ENCODE measurements at places on chromosomes 7 and 10.

DNA sequence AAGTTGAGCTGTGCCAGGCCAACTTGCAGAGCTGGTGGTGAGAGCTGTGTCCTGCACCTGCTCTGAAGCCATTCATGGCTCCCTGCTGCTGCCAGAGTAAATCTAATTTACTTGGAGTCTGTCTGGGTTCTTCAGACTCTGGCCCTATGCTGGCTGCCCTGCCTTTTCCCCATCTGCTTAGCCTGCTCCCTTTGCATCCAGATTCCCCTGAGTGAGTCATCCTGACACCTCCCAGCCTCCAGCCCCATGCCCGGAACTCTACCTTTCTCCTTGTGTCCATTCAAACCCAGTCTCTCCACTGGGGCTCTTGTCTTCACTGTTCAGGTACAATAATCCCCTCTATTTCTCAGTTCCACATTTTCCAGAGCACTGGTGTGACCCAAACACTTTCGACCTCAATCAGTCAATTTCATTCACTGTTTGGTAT lies 434.4 kb upstream of the ZMIZ1 start:
- DNase-seq, result peak; percentile 75

- DNase-seq, result no peak
Observed at GRCh38 chr7:130515315-130516040, 23.6 kb downstream of the MEST start.

GRCh38 chr7:141190495-141190894 lies 116.6 kb downstream of the TMEM178B start:
- no peak for DNase-seq

- peak; percentile 51 for DNase-seq
Observed at GRCh38 chr7:18770154-18770811, 274.7 kb downstream of the HDAC9 start.

DNA sequence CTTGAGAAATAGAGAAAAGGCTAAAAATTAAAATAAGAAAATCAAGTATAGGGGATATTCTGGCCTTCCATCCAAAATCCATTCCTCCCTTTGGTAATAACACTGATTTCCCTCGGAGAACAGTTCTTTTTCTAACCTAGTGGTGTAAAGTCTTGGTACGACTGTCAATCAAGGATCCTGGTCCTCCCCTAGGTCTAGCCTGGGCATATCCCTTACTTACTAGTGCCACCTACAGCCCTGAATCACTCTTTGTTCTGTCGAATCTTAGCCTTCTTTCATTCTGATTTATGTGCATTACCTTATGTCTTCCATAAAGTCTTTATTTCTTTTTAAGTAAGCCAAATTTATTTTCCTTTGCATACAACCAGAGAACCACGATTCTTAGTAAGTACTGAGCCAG lies 298.7 kb upstream of the LRRTM3 start:
- no peak for DNase-seq

- DNase-seq, result peak; percentile 58
Observed at GRCh38 chr10:45000138-45000751, 478 bp upstream of the ZNF22 start.

- DNase-seq, result no peak
Observed at GRCh38 chr7:64610997-64611396, 48.1 kb upstream of the ZNF680 start.

DNA sequence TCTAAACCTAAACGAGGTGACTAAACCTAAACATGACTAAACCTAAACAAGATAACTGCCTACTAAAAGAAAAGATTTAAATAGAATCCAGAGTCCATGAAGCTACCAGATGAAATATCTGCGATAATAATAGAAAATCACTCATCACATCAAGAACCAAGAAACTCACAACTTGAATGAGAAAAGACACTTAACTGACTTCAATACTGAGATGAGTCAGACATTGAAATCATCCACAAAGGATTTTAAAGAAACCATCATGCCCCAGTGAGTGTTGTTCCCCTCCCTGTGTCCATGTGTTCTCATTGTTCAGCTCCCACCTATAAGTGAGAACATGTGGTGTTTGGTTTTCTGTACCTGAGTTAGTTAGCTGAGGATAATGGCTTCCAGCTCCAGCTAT lies 416.0 kb downstream of the CALN1 start:
- DNase-seq, result no peak

DNA sequence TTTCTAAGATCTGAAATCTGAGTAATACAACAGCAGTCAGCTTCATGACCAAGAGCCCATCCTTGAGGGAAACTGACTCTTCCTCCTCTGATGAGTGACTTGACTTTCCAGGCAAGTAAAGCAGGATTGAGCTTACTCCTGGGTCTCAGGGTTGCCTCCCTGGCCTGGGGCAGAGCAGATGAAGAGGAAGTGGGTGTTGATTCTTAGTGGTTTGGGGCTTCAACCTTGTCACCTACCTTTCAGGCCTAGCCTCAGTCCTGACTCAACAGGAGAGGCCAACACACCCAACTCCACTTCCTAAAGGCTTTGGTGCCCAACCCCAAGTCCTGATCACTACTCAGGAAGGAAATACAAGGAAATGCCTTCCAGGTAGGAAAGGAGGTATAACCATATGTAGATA lies 54.1 kb downstream of the KCNMA1 start:
- no peak for DNase-seq

DNA sequence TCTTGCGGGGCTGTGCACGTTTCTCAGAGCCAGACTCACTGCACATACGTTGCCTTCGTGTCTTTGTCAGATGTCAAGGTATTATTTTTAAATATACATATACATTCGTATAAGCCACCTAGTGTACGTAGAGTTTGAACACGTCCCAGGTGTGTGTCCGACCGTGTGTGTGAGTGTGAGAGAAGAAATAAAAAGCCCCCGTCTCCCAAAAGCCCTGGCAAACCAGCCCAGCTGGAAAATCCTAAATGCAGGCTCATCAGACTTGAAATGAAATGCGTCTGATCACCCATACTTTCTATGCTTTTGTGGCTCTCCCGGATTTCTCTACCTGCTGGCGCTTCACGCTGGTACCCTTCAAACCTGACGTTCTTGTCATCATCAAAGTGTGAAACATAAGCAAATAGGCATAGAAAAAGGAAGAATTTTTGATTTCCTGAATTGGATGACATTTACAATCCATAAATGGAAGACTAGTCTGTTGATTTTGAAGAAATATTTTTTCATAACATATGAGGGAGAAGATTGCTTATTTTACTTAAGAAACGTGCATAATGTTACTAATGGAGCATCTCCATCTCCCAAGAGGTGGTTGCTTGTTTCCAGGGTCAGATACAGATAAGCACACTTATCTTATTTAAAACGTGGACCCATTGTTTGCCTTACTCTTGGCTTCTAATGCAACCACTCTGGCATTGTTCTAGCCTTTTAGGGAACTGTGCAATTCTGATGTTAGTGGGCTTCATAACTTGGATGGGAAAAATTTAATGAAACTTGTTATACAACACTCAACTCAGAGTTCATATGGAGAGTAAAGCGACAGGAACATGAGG lies 971 bp downstream of the PRKG1 start:
- no peak for DNase-seq

DNA sequence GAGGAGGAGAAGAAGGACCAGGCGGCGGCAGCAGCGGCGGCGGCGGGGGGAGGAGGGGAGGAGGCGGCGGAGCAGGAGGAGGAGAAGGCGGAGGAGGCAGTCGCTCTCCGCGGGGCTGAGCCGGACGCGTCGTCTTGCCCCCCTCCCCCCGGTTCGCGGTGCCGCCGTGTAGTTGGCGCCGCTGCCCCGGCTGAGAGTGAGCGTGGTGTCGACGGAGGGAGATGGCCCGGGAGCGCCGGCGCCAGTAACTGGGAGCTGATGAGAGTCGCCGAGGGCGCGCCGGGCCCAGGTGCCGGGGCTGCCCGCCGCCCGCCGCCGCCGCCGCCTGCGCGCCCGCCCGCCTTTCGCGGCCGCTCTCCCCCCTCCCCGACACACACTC lies 257 bp downstream of the WAC start:
- no peak for DNase-seq

DNA sequence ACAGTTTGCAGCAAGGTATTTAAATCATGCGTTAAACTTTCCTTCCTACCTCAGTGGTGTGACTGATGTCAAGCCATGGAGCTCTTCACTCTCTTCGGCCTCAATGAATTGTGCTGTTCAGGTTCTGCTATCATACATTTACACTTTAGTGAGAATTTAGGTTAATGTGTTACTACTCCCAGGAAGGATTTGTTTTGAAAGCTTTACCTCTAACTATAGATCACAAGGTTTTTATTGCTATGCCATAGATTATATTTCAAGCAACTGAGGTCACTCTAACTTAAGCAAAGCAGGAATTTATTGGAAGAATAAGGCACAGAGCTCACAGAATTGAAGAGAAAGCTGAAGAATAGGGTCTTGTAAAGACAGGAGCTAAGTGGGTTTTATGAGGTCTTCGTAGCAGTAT lies 11.0 kb upstream of the ADD3 start:
- DNase-seq, result no peak

DNA sequence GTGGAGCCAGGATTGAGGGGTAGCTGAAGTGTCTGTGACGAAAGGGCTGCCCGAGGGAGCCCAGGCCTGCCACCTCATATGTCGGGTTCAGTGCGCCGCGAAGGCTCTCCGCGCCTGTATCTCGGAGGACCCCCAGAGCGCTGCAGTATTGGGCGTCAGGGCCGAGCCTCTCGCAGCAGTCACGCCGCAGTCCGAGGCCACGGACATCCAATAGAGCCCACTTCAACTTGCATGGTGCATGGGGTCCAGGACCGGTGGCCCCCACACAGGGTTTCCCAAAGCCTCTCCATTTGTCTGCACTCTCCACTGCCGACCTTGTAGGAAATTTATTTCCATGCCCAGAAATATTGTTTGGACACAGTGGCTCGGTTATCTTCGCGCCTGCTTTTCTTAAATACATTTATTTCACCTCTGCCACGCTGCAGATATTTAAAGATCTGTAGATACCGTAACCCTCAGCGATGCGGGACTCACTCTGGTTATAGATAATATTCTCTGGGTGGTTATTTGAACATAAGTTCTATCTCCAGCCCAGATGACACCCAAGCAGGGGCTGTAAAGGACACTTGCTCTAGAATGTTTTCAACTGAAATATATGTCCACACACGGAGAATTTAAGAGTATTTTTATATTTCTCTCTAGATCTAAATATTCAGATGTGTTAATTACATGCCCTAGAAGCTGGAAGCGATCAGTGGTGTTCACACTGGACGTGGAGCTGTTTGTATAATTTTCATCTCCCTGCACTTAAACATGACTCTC lies 5.1 kb upstream of the ZNF503 start:
- DNase-seq, result no peak

GRCh38 chr10:102959360-102959759 lies 41.3 kb downstream of the CNNM2 start:
- no peak for DNase-seq

DNA sequence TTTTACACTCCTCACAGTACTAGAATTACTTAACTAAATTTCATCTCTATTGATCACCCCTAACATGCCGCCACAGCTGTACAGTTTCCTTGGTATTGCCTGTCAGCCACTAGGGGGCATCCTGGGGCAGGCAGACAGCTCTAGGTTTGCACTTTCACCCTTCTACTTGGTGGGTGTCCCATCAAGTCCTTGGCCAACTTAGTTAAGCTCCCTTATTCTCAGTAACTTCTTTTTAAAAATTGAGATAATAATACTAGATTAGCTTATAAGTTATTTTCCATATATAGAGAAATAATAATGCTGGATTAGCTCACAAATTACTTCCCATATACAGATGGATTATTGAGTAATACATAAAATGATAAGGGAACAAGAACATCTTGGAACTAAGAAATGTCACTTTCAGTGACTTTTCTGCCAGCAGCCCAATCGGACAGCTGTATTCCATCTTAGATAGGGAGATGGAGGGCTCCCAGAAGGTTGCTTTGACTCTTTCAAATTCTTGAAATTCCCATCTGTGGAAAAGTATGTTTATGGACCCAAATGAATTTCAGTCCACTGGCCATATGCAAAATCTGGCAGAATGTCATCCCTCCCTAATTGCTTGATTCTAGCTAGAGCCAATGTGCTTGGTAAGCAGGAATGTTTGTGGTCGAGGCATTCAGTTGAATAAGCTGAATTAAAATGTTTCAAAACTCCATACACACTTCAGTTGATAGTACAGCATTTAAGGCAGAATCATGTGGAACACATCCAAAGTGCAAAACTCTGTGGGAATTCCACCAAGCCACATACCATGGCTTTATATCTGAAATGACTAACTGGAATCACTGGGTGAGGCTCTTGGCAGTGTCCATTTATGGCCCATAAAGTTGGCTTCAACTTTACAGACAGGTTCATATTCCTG lies 309.7 kb downstream of the CSTF2T start:
- peak; percentile 84 for DNase-seq

- no peak for DNase-seq
Observed at GRCh38 chr7:130102588-130102987, 32.3 kb downstream of the KLHDC10 start.

DNA sequence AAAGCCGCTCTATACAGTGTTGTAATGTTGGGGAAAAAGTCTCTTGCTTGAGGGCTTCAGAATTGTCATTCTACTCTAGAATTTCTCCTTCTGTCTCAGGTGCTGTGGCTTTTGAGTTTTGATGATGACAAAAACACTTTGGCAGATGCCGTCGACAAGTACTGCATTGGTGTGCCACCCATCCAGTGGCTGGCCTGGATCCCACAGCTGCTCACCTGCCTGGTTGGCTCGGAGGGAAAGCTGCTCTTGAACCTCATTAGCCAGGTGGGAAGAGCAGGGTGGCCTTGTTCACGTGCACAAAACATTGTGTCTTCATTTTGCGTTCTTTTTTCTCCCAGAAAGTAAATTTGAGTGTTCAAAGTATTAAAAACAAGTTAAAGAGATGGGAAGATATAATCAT lies 112.0 kb downstream of the TRRAP start:
- DNase-seq, result no peak

- no peak for DNase-seq
Observed at GRCh38 chr10:24414597-24414996, 205.7 kb downstream of the KIAA1217 start.

GRCh38 chr10:56561336-56561735 lies 200.3 kb upstream of the ZWINT start:
- DNase-seq, result no peak

DNA sequence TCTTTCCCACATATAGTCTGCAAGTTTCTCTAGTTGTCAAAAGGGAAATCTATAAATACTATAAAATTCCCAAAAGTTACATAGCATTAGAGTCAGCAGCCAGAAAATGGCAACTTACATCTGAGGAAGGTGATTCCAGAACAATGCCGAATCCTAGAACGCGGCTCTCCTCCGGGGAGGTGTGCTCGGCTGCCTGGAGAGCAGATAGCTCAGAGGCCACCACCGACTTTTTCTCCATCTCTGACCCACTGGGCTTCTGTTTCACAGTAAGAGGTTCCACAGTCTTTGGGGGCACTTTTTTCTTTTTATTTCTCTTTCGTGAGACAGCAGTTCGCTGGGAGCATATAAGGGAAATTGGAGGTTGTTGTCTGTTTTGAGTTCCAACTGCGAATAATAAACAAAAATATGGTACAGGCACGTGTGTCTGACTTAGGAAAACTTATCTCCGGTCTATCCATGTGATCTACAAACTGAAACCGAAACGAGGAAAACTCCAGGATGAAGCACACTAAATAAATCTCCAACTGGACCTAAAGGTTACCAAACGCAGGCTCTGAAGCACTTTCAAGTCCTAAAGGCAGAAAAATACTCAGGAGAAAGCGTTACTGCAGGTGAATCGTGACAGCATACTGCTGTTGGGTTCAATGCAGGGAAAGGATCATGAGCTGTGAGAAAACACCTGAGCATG lies 36.2 kb downstream of the BEND7 start:
- DNase-seq, result no peak
